ENCODE measurements at places on chromosomes 5 and 9. TPM values are rescaled to one million over a fixed set of nuclear protein-coding genes. Genes with fewer than 3 reads are reported as not detected.

DNA sequence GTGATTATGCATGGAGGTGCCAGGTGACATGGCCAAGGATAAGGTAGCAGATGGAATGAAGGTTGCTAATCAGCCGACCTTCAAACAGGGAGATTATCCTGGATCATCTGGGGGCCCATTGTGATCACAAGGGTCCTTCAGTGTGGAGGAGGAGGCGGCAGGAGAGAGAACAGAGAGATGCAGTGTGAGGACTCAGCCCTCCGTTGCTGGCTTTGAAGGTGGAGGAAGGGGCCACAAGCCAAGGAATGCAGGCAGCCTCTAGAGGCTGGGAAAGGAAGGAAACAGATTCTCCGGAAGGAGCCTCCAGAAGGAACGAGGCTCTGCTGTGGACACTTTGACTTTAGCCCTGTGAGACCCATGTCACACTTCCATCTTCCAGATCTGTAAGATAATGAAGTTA lies 27.4 kb upstream of the EEIG1 start:
- no peak for DNase-seq

DNA sequence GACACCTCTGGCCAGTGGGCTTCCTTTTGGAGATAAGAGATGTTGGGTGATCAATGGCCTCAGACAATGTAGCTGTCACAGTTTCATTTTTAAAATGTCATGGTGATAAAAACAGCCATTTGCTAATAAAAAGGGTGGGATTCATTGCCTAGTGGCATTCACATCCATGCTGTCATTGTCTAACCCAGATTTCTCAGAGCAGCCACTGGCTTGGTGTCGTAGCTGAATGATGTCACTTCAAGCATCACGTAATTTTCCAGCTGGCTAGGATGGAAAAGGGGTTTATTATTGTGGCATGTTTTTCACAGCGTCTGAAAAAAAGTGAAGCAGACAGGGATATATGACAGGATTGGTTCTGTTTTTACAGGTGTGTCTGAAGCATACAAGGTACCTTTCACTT lies 184.7 kb downstream of the AOPEP start:
- DNase-seq: no peak

DNA sequence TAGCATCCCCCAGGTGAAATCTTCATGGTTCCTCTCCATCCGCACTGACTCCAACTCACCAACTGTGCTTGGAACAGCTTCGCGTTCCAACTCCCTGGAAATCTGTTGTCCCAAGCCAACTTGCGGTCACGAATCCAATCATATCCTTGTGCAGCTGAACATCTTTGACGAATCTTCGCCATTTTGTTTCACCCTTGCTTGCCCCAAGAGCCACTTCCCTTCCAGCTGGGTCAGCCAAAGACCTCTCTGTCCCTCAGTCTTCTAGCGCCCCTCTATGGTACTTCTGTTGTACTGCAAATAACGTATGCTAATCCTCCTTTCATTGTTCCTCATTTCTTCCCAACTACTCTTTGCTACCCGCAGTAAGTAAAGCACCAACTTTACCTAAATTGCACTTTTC lies 61.0 kb upstream of the TARS1 start:
- no peak for DNase-seq

DNA sequence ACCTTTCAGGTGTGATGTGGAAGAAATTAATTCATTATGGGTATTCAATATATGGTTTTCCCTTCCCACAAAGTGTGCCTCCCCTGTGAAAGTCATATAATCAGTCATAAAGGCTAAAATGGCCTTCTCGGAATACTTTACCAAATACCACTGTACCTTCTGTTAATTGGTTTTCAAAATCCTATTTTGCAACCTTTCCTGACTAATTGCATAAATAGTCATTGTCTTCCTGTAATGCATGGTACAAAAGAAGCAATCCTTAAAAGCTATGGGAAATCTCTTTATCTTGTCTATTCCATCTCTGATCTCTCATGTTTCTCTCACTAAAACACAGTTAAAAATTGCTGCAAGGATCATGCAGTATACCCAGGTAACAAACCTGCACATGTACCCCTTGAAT lies 44.3 kb upstream of the UGCG start:
- no peak for DNase-seq

DNA sequence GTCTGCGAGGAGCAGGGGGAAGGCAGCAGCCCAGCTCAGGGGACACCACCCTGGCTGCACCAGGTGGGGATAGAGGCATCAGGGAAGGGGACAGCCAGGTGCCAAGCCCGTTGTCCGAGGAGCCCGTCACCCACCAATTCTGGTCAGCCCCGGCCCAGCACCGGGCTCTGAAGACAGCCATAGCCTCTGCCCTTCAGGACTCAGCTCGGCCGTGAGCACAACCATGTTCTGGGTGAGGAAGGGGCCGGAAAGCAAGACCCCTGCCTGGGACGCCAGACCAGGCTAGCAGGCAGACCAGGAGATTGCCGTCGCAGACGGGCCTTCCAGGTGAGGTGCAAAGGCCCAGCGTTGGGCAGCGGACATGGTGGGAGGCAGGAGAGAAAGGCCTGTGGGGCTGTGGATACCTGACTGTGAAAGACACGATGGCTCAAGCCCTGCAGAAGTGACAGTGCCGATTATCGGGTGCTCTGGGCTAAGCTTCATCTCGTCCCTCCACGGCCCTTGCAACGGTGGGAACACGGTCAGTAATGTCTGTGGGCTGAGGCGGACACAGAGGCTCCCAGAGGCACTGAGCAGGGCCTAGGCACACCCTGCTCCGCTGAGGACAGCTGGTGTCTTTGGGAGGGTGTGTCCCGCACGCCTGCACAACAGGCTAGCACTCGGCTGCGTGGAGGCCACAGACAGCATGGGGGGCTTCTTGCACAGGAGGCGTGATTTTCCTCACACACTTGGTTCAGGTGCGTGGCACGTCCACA lies 36.5 kb downstream of the DBH start:
- no peak for DNase-seq

DNA sequence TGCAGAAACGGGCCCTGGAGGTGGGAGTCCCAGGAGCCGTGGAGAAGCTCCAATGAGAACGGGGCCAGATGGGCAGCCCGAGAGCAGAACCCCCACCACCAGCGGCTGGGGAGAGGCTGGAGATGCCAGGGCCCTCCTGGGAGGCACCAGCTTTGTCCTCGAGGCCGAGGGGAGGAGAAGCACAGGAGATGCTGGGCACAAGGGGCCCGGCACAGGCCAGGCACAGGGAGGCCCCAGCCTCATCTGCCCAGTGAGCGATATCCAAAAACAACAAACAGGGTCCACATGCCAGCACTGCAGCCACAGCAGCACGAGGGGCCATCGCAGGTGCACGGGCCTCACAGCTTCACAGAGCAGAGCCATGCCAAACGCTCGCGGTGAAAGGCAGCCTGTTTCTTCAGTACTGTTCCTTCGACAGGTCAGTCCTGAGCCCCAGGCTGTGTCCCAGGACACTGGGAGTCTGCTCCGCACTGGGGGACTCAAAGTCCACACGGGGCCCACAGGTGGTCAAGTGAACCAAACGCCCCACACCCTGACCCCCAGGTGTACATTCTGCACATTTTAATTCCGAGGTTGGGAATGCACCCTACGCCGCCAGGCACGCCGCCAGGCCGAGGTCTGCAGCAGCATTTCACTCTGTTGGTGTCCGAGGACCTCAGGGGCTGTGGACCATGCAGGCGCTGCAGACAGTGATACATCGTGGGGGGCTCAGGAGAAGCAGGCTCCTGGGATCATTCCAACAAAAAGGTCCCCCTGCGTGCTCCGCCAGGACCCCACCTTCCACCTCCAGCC lies 9.5 kb downstream of the LPCAT1 start:
- DNase-seq: no peak

DNA sequence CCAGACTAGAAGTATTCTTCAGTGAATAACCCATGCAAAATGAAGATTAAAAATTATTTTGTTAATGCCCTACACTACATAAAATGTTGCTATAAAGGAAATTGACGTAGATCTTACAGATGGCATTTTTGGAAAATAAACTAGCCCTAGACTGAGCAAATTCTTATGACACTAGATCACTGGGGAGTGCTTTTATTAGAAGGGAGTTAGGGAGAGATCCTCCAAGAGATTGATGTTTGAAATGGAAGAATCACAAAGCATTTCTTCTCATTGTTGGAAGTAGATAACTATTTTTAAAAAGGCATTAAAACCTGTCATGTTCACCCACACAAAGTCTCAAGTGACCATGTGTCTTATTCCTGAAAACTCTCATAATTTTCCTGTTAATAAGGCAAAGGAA lies 351.1 kb upstream of the TLE4 start:
- DNase-seq: no peak

- peak; percentile 65 for DNase-seq
These were observed 34.8 kb upstream of the TRIO start for GRCh38 chr5:14108170-14108996.

GRCh38 chr5:124232515-124232914 lies 513.9 kb downstream of the ZNF608 start:
- no peak for DNase-seq

GRCh38 chr9:16221366-16221765 lies 649.1 kb downstream of the BNC2 start:
- no peak for DNase-seq

DNA sequence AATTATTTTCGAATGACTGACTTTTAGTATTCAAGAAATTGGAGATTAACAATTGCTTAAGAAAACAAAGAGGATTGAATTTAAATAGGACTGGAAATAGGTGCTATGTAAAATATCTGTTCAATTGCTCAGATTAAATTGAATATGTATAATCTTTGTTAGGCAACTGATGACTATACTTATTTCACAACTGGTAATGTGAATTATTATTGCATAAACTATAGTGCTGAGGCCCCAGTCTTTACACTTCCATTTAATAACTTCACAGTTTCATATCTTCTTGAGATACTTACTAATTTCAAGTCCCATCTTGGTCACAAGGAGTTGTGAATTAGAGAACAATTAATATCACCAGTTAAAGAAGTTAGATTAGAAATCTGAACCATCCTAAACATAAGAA lies 16.7 kb downstream of the CEP78 start:
- no peak for DNase-seq

GRCh38 chr5:96125231-96125891 lies 163.7 kb upstream of the ELL2 start:
- DNase-seq: no peak

FGD3 gene
- 1.4 TPM for polyA plus RNA-seq

ST6GALNAC6 gene
- 64.4 TPM for polyA plus RNA-seq

GPR151 gene
- polyA plus RNA-seq: 0.03 TPM

STPG3 gene
- polyA plus RNA-seq: not detected

FIBCD1 gene
- polyA plus RNA-seq: 8.8 TPM
